Stimulated activated CD4-positive, alpha-beta T cell treated with anti-CD3 and anti-CD28 coated beads, Interleukin-1b, Interleukin-23, amount 100 ng/mL, for 48 hours (primary cell): ENCODE measurements at places on chromosomes 12 and 14.

- DNase-seq = no peak
Observed at GRCh38 chr14:71388336-71388735, 481.1 kb downstream of the PCNX1 start.

- DNase-seq = no peak
Observed at GRCh38 chr14:81529391-81529790, 4.3 kb downstream of the SEL1L start.

GRCh38 chr12:53098354-53098981, 1.0 kb downstream of the IGFBP6 start:
- no peak for DNase-seq

DNA sequence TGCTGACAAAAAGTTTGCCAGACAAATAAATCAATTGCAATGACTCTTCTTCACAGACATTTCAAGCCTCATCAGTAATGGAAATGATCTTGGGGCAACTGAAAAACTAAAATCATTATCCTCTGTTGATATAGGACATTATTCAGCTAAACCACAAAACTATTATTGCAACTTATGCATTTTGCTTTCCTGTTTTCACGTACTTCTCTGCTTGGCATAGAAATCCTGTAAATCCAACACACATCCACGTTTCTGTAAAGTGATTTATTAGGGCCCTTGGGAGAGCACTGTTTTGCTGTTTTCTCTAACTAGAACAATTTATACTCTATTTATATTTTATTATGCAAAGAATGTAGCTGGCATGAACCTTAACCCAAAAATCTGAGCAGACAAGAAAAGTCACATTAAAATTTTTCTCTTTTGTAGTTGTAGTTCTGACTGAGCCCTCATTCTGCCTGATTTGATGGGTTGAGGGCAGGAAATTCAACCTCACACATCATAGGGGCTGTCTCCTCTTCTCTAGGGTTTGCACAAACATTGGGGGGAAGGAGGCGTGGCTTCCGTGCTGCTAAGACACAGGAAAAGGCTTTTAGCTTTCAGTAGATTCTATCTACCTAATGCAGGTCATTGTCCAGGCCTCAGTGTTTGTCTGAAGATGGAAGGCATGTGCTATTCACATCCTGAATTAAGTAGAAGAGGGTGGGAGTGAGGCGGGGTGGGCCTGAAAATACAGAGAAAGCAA, 11.5 kb upstream of the NUP107 start:
- peak; percentile 50 for DNase-seq

GRCh38 chr14:50599700-50600444, 39.9 kb downstream of the ATL1 start:
- DNase-seq = no peak

- no peak for DNase-seq
Observed at GRCh38 chr14:27392153-27392552, 794.3 kb upstream of the NOVA1 start.
